Epithelial cell of prostate (primary cell): ENCODE measurements at places on chromosomes 6 and 20.

DNA sequence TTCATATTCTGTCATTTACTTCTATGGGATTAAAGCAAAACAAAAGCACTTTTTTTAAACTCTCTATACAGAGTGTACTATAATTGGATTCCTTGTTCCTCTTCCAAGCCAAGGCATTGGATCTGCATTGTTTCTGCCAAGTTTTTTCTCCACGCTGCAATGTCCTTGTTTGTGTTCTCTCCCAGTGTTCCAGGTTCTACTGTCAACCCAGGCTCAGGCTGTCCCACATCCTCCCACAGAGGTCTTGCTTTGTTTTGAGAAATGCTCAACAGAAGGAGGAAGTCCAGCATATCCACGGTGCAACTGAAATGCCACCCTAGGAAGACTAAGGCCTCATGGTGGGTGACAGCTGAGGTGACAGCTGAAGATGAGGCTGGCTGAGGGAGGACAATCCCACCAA, 287.1 kb upstream of the PRDM1 start:
- no peak for DNase-seq

- DNase-seq, result no peak
Observed at GRCh38 chr6:26322645-26323482, 42.1 kb upstream of the BTN3A2 start.

- no peak for DNase-seq
Observed at GRCh38 chr6:150606647-150607328, 7.1 kb downstream of the PLEKHG1 start.

- DNase-seq, result no peak
Observed at GRCh38 chr20:8524101-8525016, 392.3 kb downstream of the PLCB1 start.

DNA sequence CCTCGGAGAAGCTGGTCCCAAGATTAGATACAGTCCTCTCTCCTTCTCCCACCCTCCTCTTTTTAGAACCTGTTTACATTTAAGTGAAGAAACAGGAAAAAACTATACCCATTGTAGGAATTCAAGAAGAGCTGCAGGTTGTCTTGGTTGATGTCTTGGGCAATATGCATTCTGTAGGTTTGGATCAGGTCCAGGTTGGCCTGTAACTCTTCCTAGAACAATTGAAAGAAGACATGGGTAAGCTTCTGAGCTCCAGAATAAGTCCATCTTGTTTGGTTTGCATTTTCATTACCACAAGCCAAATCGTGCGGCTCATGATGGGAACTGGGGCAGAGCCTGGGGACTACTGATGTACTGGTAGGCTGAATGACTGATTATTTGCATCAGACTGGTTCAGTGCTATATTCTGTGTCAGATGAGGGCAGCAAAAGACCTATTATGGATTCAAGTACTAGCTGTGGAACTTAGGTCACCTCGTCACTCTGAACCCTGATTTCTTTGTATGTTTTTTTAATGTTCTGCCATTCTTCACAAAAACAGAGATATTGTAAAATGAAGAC, 20.3 kb upstream of the SLA2 start:
- DNase-seq, result no peak

DNA sequence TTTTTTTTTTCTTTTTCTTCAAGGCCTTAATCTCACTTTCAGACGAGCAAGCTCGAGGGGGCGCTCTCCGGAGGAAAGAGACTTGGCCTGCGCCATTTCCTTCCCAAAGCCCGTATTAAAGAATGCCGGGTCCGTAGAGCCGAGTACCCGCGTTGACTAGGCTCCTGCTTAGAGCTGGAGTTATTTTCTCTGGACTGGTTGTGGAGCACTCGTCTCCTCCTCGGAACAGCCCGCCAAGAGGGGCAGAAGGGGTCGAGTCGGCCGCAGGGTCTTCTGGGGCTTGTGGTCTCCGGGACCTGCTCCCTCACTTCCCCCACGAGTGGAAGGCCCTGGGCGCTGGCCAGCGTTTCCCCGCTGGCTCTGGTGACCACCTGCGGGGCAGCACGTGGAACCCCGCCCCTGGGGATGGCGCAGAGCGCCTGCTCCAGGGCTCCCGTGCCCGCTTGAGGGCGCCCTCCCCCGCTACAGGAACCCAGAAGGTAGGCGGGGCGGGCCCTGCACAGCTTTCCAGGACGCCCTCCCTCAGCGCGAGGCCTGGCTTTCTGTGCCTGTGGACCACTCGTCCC, 2.7 kb upstream of the MEI4 start:
- no peak for DNase-seq

DNA sequence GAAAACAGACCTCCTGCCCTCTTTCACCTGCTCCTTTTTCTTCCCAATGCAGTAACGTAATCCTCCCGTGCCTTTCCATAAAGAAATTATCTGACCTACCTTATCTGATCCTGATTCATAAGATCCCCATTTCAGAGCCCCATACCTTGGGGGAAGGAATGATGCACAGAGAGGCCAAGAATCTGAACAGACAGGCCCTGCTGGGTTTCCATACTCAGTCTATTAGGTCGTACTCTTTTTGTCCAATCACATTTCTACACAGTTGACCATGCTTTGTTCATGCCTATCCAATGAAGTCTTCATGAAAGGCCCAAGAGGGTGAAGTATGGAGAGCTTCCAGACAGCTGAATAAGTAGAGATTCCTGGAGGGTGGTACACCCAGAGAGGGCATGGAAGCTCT, 25.3 kb downstream of the SRPK1 start:
- DNase-seq, result peak; percentile 77

DNA sequence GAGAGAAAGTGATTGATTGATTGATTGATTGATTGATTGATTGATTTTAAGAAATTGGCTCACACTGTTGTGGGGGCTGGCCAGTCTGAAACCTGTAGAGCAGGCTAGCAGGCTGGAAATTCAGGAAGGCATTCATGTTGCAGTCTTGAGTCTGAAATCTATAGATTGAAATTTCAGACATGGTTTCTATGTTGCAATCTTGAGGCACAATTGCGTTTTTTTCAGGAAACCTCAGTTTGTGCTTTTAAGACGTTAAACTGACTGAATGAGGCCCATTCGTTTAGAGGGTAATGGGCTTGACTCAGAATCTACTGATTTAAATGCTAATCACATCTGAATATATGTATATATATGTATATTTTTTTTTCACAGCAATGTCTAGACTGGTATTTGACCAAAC, 106.3 kb downstream of the STXBP5 start:
- DNase-seq, result no peak

DNA sequence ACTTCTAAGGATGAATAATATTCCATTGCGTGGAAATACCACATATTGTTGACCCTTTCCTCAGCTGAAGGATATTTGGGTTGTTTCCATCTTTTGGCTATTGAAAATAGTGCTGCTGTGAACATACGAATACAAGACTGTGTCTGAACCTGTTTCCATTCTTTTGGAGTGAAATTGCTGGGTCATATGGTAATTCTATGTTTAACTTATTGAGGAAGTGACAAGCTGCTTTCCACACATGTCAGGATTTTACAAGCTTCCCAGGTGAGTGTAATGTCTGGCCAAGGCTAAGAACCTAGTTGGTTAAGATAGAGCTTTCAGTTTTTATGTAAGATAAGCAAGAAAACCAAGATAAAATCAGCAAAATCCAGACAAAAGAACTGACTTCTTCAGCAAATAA, 48.8 kb downstream of the PPP1R3G start:
- DNase-seq, result peak; percentile 71
